ENCODE measurements at places on chromosomes 16 and 17. TPM values are rescaled to one million over a fixed set of nuclear protein-coding genes. Genes with fewer than 3 reads are reported as not detected.

DNA sequence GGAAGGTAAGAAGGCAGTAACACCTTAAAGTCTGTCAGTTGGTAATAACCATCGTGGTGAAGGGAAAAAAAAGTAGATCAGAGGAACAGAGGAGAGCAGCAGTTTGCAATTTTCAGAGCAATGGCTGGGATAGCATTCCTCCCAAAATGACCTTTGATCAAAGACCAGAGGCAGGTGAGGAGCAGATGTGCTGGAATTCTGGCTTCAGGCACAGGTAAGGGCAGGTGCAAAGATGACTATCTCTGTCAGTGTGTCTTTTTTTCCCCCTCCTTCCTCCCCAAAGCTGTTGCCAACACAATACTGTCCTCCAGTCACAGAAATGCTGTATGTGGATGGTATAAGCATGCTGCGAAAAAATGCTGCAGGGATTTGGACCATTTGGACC, 166.7 kb downstream of the XYLT1 start:
- no peak for DNase-seq

GRCh38 chr17:59652119-59652518, 32.4 kb downstream of the CLTC start:
- DNase-seq: peak; percentile 74

GRCh38 chr17:48892940-48893645, 506 bp downstream of the ATP5MC1 start:
- no peak for DNase-seq

DNA sequence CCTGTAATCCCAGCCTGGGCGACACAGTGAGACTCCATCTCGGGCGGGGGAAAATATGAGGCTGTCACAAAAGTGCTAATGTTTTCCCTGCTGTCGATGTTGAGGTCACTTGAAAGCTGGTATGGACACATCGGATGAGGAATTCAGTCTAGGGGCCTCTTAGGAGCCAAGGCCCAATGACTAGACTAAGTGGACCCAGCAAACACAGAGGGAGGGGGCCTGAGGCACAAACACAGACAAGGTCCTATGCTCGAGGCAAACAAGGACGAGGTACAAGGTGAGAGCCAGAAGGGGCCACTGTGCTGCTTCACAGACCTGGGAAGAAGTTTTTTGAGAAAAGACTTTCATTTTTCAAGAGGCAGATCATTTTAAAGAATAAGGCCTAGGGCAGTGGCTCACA, 15.2 kb downstream of the TRAP1 start:
- DNase-seq: no peak

DNA sequence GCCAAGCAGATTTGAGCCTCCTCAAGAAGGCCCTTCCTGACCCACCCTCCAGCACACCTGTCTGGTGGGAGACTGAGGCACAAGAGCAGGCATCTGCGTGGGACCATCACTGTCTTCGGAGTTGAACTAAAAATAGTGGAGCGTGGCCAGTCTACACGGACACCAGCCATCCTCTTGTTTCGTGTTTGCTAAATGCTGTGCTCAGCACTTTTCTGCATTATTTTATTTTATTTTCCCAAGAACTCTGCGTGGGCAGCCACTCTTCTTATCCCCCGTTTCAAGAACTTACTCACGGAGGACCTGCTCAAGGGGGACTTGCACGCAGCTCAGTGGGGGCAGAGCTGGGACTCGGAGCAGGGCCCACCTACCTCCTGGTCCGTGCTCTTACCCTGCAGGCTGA, 60.8 kb downstream of the SOCS3 start:
- DNase-seq: no peak

DNA sequence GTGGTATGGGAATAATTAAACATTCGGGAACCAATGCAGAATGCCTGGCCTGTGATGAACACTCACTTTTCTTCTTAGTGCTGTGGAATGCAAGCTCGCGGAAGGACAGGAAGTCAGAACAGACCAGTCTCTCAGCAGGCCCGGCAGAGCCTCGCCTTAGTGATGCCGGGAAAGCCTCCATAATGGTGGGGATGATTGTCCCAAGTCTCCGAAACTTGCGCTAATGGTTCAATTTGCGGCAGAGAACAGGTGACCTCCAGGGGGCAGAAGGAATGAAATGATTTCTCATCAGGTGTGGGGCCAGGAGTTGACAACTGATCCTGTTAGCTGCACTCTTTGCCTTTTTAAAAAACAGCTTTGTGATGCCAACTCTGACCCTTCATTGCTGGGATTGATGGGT, 170.6 kb downstream of the GSG1L start:
- no peak for DNase-seq

DNA sequence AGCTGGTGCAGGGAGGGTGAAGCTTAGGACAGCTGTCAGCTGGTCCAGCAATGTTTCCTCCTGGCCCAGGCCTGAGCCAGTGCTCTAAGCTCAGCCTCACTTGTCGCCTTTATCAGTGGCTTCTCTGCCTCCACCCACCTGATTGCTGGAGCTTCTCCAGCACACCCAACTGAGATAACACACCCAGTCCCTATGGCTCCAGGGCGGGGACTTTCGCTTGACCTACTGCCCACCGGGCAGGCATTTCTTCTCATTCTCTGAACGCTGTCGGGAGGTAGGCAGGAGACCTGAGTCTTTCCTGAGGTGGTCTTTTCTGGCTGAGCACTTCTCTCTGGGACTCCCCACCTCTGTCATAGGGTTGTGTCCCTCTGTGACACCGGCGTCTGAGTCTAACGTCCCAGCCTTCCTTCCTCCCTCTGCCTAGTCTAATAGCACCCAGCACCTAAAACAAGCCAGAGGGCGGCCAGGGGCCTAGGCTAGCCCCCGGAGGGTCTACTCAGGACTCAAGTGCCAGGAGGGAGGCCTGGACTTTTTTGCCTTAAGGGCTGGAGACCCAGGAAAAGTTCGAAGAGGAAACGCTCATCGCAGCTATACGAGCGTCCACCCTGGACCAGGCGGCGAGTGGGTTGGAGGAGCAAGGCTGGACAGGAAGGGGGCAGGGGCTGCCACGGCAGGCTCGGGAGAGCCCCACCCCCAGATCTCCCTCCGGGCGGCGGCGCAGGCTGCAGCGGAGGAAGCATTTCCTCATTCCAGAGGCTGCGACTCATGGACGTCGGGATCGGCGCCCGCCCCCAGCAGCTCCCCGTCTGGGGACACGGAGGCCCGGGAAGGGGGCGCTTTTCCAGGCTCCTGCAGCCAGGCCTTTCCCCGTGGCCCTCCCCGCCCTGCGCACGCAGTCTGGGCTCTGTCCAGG, 756 bp downstream of the TAX1BP3 start:
- DNase-seq: peak; percentile 81

GRCh38 chr17:17411692-17412091, 65.1 kb upstream of the MED9 start:
- peak; percentile 36 for DNase-seq

- no peak for DNase-seq
Observed at GRCh38 chr17:73639932-73640331, 4.3 kb downstream of the SDK2 start.

GRCh38 chr16:89187032-89187769, 13.1 kb downstream of the SLC22A31 start:
- no peak for DNase-seq

GRCh38 chr16:6265968-6266367, 1066.7 kb upstream of the RBFOX1 start:
- peak; percentile 5 for DNase-seq

- no peak for DNase-seq
Observed at GRCh38 chr17:72810991-72811508, 281.4 kb downstream of the SLC39A11 start.

DNA sequence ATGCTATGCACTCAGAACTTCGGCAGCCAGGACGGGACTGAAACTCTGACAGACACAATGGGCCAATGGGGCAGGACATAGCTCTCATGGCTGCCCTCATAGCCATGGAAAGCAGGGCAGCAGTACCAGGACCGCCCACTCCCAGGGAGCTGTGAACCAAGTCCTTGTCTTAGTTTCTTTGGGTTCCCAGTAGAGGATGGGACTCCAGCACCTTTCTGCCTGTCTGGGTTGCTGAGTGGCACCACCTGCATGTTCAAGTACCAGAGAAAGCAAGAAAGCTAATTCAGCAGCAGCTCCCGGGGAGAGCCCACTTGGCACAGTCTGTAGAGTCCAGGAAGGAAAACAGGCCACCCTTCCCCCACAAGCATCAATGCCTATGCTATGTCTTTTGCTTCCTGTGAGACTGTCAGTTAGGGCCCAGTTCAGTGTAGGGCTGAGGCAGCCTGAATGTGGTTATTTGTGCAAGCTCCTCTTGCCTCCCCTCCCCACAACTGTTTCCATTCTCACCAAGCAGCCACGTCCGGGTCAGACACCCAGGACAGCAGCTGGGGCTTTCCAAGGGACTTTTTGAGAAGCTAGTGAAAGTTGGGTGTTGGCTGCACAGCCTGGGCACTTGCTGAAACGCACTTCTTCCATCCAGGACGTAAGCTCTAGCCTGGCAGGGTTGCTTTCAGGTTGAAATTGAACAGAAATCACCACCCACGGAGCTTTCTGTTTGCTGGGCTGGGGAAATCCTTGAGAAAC, 7.8 kb downstream of the SUPT4H1 start:
- no peak for DNase-seq

- no peak for DNase-seq
Observed at GRCh38 chr17:80940171-80941123, 51.2 kb upstream of the CHMP6 start.

GRCh38 chr17:82272495-82273326, 789 bp downstream of the CSNK1D start:
- DNase-seq: no peak

DNA sequence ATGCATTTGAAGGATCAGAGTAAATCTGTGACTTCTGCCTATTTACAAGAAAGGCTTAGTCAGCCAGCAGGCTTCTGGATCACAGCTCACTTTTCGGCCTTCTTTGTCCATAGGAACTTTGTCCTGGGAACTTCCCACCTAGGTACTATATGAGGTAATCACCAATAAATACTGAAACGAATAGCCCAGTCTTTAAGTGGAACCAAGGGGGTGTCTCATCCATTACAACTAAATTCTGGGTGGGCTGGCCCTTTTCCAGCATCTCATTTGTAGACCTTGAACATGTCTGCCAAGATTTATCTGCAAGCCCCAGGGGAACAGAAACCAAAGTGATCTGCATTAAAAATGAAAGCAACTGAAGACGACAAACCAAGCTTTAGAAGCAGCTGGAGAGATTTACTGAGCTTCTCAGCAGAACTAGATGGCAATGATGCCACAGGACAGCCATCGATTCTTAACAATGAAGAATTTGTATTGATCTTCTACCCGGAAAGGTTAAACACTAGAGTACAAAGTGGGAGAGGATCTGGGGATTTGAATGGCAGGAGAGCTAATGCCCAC, 55.5 kb downstream of the SNX11 start:
- peak; percentile 6 for DNase-seq

DNA sequence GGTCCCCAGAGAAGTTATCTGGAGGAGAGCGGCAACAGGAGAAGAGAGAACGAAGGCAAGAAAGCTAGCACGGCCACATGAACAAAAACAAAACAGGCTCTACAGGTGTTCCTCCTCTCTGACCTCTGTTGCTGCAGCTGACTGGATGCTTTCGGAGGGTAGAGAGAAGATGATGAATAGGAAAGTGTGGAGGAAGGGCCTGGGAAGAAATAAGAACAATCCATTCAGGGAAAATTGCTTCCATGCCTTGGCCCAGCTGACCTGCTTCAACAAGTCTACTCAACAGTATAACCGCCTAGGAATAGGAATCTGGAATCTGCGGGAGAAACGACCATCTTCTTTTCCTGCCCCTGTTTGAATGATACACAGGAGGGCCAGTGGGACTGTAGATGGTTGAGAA, 258.5 kb downstream of the ZFHX3 start:
- no peak for DNase-seq

GRCh38 chr16:70730944-70731343, 45.1 kb upstream of the MTSS2 start:
- no peak for DNase-seq

- no peak for DNase-seq
Observed at GRCh38 chr17:8143581-8144400, 8.4 kb downstream of the PER1 start.

DNA sequence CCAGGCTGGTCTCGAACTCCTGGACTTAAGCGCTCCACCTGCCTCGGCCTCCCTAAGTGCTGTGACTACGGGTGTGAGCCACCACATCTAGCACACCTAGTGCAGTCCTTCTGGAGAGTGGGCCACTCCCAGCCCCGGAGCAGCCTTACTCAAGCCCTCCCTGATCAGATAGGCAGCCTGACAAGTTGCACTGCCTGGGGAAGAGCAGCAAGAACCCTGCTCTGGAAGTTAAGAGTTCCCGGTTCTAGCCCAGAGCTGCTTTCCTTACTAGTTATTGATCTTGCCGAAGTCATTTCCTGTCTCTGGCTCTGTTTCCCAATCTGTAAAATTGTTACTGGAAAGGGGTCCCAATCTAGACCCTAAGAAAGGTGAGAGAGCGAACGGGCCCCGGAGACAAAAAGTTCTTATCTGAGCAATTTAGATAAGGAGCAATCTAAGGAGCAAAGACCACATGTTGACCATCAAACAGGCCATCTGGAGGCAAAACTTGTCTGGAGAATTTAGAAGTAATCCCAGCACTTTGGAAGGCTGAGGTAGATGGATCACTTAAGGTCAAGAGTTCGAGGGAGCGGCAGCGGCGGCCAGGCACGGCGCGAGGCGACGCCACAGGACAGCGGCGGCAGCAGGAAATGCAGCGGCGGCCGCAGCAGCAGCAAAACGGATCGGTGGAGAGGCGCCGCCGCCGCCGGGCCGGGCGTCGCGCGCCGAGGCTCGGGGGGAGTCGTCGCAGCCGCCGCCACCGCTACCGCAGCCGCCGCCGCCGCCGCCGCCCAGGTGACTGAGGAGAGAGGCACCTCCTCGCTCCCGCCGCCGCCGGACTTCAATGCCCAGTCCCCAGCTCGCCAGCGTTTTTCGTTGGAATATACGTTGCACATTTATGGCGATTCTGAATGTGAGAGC, 4.3 kb upstream of the NAGLU start:
- DNase-seq: no peak

GRCh38 chr16:66070140-66070917, 296.2 kb upstream of the CDH5 start:
- DNase-seq: peak; percentile 57

- DNase-seq: no peak
Observed at GRCh38 chr17:58007781-58008706, 998 bp upstream of the SRSF1 start.

GRCh38 chr17:14926526-14927122, 338.5 kb downstream of the PMP22 start:
- peak; percentile 35 for DNase-seq

- peak; percentile 88 for DNase-seq
Observed at GRCh38 chr16:71927383-71927782, 32.1 kb downstream of the IST1 start.

- DNase-seq: no peak
Observed at GRCh38 chr16:78520470-78520869, 421.0 kb downstream of the WWOX start.

Gene RNF43
- 1.2 TPM for total RNA-seq

Gene DRC3
- total RNA-seq: 1.1 TPM

Gene PMFBP1
- 1.2 TPM for total RNA-seq

Gene RAI1
- 39.1 TPM for total RNA-seq

Gene ZNF750
- 0.34 TPM for total RNA-seq

Gene CSH1
- total RNA-seq: 8.9 TPM

Gene TBC1D3I
- 0.11 TPM for total RNA-seq

Gene KRT20
- total RNA-seq: not detected

Gene TEKT3
- not detected for total RNA-seq

Gene SLFN11
- total RNA-seq: 0.25 TPM

Gene SLC13A2
- not detected for total RNA-seq

Gene CD300A
- not detected for total RNA-seq
